Iris pigment epithelial cell (primary cell): ENCODE measurements at places on chromosomes 11 and 22.

DNA sequence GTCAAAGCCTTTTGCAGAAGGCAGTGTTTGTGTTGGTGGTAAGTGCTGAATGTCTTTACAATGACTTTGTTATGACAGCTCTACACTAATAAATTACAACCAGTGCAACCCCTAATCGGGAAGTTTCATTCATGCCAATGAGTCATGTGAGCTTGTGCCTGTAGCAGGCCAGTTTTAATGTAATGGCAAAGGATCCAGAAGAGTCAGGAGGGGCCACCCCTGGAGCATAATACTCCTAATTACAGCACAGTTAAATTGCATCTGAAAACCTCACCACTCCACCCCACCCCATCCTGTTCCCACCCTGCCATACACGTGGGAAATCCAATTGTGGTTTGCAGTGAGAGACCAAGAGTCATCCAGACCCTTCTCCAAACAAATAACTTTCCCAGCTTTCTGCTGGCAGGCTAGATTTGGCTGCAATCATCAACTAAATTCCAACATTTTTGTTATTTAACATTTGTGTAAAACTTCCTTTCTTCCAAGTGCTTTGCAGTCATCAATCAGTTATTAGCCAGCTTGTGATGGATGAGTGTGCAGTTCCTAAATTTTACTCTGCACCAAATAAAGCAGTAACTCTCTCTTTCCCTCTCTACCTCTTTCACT lies 277.3 kb upstream of the FAT3 start:
- DNase-seq = no peak

DNA sequence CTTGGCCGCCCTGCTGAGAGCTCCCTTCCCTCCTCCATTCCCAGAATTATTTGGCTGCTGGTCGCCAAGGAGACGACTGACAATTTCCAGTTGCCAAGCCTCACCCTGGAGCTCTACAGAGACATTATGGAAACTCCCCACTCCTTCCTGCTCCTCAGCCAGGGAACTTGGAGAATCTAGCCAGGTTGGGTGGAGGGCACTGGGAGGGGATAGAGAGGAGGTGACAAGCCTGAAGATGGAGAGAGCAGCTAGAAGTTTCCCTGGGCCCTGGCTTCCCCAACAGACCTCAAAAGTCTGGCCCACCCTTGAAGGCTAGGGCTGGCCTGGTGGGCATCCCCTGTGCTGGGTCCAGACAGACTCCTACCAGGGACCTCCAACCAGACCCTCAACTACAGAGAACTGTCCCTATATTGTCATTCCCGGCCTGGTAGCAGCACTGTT lies 6.7 kb upstream of the VSIG10L2 start:
- no peak for DNase-seq

DNA sequence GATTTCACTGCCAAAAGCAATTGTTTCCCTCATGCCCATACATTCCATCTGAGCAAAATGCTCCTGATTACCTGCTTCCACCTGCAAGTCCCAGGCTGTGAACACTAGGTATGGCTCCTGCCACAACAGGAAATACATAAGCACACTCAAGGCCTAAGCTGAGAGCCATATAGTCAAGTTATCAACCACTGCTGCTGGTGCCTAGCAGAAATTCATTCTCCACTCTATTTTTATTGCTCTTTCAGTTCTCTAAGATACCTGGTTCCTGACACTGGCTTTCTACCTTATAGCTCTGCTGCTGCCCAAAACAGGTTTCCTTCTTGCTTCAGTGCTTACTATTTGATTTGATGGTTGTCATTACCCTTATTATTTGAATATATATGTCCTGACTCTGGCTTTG lies 31.6 kb downstream of the SLC36A4 start:
- DNase-seq = no peak

GRCh38 chr11:123407130-123407995 lies 22.7 kb upstream of the GRAMD1B start:
- DNase-seq = peak; percentile 70
